ENCODE measurements at places on chromosomes 12 and 14.
A peak's percentile ranks its signal among the peaks of the same experiment; 100 is the strongest.

DNA sequence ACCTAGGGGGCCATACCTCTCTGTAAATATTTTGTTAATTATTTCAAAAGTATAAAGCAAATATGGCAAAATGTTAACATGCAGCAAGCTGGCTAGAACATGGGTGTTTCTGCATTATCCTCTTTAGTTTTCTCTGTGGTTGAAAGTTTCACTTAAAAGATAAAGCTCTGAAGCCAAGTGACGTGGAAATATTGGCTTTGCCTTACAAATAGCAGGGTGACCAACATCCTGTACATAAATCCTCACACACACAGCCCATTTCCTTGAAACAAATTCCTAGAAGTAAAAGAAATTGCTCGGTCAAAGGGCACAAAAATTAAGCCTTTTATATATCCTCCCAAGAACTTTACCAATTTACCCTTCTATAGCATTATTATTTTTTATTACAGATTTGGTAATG is 10.6 kb upstream of the VWF start:
- DNase-seq = no peak

GRCh38 chr12:82838827-82839226 is 152.1 kb downstream of the TMTC2 start:
- DNase-seq = no peak

GRCh38 chr12:60529723-60530122 is 933.9 kb downstream of the SLC16A7 start:
- DNase-seq = no peak

DNA sequence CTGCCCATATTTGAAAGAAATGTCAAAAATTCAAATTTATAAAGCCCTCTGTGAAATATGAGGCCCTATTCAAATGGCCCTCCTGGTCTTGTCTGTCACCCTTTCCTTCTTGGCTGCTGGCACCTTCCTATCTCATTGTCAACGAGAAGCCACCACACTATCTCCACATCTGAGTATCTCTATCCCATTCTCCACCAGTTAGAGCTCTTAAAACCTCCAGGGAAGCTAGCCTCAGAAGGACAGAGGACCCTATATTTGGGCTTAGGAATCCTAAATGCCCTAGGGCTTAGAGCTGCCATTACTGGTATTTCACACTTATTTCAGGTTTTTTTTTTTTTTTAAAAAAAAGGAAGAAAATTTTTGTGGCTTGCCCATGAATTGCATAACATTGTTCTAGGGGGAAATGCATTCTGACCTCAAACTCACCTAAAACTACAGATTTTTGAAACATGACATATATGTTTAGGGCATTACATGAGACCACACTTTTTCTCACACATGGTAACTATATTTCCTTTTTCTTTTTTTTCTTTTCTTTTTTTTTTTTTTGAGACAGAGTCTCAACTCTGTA is 25.0 kb downstream of the SLC25A21 start:
- DNase-seq = peak; percentile 27

GRCh38 chr12:51891843-51892242 is 3.9 kb downstream of the ANKRD33 start:
- DNase-seq = peak; percentile 22

GRCh38 chr12:26238341-26239121 is 43.2 kb downstream of the SSPN start:
- peak; percentile 59 for DNase-seq

- no peak for DNase-seq
Measured at GRCh38 chr12:39427360-39427808, 15.5 kb downstream of the KIF21A start.

- DNase-seq = peak; percentile 25
Measured at GRCh38 chr14:73457041-73457923, 1.1 kb downstream of the NUMB start.

DNA sequence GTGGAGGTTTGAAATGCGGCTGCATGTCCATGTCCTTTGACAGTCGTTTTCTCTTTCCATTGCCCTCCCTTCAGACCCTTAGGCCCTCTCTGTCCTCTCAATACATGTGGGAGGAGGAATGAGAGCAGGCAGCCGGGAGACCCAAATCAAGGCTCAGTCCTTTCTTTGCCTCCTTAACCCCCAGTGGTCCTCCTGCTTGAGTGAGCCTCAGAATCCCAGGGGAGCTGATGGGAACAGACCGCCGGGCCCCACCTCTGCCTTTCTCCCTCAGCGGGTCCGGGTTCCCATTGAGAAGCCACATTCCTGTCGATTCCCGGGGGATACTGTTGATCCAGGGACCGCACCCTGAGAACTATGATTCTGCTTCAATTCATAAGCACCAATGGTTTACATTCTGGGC is 77.9 kb upstream of the RFLNA start:
- no peak for DNase-seq

DNA sequence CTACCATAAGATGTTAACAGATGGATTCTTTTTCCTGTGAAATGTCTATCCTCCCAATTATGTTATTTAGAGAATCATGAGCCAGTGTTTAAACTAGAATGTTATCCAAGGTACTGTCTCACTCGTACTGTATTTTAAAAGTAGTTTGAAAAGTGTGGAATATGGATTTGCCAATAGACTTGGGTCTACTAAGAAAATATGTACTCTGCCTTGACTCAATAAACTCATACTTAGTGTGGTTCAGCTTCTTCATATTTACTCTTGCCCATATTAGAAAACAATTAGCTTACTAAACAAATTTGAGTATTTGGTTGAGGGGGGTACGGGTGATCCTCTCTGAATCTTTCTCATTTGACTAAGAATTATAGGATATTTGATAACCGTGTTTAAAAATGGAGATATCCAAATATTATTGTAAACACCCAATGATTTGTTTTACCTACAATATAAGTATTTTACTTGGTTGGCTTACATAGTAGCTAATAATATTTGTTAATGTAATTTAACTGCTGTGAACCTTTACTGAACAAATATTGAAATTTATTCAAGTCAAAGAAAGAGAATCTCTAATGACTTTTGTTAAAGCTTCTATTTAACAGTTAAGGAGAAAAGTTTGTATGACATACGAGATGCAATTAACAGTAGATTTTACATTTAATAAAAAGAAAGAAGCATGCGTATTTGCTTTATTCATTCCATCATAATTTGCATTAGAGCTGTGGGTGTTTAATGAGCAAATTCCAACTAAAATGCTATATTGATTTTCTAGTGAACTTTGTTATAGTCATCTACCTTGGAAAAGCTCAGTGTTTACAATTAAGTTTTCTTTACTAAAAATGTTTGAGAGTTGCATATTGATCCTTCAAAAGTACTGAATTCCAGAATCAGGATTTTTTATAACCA is 81.2 kb downstream of the MIPOL1 start:
- no peak for DNase-seq

- peak; percentile 18 for DNase-seq
Measured at GRCh38 chr14:84006643-84007155, 1523.2 kb upstream of the FLRT2 start.

DNA sequence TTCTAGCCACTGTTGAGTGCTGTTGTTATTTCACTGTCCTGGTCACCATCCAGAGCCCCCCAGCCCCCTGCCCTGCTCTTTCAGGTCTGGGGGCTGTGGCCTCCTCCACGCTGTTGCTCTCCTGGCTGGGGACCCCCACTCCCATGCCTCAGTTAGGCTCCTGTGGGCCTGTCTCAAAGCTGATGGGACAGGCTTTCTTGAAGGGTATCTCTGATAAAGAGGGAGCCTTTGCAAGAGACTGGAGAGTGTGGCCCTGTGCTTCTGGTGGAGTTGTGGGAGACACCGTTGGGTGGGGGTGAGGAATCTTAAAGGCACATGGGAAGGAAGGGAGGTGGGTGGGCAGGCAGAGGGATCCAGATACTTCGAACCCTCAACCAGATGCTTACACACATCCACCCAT is 12.2 kb upstream of the KRT86 start:
- DNase-seq = no peak

- no peak for DNase-seq
Measured at GRCh38 chr12:41497409-41497808, 309.3 kb downstream of the PDZRN4 start.

DNA sequence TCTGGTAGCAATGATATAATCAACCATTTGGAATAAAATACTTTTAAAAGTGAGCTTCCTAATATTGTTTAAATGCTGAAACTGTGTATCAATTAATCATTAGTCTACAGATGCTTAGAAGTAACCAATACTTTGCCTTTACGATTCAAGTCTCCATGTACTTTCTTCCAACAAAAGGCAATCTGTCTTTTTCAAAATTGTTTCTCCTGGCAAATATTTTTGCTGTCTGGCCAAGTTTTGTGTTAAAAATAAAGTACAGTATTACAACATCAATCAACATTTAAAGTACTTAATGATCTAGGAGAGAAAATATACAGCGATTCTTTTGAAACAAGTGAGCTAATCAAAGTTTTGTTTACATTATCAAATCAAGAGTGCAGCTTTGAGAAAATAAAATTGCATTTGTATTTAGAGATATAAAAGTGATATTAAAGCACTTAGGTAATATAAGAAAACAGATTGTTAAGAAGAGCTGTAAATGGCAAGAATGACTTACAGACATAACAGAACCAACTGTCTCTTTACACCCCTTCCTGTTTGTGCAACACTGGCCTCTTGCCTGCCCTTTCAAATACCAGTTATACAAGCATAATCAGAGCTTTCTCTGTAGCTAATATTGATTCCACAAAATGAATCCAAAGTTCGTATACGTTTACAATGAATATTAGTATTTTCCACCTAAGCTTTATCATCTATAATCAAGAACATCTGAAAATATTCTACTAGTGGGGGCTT is 38.2 kb upstream of the FBLN5 start:
- no peak for DNase-seq

- no peak for DNase-seq
Measured at GRCh38 chr12:3540387-3540990, 49.5 kb downstream of the PRMT8 start.

DNA sequence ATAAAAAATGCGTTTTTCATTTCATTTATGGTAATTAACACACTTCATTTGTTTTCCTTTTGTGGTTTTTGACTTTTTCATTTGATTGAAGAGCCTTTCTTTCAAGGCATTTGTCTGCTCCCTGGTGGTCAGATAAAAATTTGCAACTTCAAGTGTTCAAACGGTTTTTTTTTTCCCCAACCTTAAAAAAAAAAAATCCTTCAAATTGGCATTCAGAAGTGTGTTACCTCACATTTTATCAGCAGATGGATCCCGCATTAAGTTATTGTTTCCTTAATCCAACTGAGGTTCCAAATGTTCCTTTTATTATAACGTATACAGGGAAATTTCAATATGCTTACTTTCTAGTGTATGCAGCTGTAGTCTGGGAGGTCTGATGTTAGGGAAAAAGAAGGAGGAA is 47.2 kb downstream of the MYF5 start:
- DNase-seq = peak; percentile 60

DNA sequence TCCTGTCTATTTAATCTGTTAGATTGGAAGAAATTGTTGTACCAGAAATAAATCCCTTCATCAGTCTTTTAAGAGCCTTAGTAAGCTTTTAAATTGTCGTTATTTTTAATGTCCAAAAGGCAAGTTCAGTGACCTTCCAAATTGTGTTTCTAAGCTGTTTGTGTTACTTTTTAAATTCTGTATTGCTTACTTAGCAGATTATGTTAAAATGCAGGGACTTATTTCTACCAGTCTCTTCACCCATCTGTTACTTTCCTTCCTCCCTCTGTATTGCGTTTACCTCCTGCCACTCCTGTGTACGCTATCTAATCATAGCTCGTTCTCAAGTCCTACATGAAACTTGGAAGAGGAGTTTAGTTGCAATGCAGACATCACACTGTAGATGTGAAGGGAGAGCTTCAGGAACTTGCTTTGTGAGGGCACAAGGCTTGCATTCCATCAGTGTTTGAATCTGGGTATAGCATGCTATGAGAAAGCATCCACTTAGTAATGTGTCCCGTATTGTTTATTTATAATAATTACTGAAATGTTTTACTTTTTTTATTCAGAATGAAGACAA is 406.5 kb upstream of the RGS6 start:
- DNase-seq = no peak

All from fibroblast of skin of scalp (primary cell).